ENCODE measurements at places on chromosomes 4 and X.
A peak's percentile ranks its signal among the peaks of the same experiment; 100 is the strongest.

- no peak for DNase-seq
These were observed 52.0 kb downstream of the RASL11B start for GRCh38 chr4:52914051-52914605.

DNA sequence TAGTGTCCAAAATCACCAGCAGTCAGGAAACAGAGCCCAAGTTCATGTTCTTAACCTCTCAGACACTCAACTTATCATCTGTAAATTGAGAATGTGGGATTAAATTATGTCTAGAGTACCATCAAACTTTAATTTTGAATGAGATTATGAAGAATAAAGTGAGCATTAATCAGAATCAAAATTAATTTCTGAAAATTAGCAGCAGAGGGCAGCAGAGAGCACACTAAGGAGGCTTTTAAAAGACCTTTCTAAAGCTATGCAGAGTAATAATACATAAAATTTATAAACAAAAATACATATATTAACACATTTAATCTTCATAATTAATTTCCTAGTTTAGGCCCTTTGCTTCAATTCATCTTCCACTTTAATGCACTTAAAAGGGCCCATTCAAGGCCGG lies 7.1 kb downstream of the TASL start:
- DNase-seq: peak; percentile 37

DNA sequence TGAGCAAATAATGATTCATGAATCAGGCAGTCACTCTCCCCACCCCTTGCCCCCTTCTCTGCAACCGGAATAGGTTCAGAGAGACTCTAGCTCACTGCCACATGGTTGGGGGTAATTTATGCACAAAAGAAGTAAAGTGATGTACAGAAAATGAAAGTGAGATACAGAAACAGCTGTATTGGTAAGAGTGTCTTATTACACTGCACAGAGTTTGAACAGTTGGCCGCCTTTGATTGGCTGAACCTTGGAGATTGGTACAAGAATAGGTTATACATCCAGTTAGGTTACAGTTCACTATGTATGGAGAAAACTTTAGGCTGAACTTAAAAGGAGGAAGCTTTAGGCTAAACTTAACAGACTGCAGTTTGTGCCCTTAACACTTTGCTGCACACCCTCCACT lies 34.6 kb upstream of the DIAPH2 start:
- DNase-seq: no peak

GRCh38 chr4:106652095-106652494 lies 283.5 kb upstream of the GIMD1 start:
- DNase-seq: no peak

DNA sequence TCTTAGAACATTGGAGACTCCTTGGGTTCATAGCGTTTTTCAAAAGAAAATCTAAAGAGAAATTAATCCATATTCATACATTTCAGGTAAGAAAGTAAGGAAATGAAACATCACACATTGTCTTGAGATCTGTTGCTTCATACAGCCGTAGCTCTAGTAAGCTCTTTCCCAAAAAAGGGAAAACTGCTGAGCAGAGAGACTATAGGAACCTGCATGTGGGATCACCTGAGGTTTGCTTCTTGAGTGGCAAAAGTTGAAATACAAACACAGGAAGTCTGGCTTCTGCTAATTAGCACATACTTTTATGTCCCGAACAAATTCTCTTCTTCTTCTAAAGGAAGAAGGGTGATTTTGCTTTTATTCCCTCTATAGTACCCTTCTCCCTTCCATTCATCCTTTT lies 57.7 kb downstream of the MRPL1 start:
- no peak for DNase-seq

Data from brain (organoid and tissue), 16 donors.